ENCODE measurements at places on chromosomes 3 and 15.
A peak's percentile ranks its signal among the peaks of the same experiment; 100 is the strongest.

- no peak for DNase-seq
These were observed 90.0 kb downstream of the FSIP1 start for GRCh38 chr15:39692356-39693327.

DNA sequence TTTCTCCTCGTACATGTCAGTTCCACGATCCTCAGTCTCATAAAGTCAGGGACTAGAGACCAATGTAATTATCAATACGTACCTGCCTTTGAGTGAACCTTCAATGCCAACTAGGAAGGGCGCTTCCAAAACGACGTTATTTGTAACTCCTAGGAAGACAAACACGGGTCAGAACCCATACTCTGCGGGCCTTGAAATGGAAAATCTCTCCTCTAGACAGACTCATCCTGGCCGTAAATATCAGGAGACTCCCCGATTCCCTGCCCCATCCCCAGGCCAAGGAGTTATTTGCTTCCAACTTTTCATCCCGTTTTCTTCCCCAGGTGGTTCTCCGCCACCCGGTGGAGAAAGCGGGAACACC is 578 bp downstream of the OIP5 start:
- no peak for DNase-seq

DNA sequence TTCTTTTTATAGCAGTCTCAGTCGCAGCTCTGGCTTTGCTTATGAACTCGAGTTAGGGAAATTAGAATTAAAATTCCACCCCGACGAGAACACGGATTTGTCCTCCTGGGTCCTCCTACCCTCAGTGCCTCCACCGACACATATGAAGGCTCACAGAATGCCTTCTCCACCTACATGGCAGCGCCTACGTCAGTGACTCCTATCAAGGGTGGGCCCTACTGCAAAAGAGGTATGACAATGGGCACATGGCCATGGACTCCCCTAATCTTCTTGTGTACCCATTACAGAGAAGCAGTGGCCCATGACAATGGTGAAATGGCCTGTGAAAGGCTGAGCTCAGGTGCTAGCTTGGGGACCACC is 173.0 kb upstream of the TLE3 start:
- DNase-seq = no peak

DNA sequence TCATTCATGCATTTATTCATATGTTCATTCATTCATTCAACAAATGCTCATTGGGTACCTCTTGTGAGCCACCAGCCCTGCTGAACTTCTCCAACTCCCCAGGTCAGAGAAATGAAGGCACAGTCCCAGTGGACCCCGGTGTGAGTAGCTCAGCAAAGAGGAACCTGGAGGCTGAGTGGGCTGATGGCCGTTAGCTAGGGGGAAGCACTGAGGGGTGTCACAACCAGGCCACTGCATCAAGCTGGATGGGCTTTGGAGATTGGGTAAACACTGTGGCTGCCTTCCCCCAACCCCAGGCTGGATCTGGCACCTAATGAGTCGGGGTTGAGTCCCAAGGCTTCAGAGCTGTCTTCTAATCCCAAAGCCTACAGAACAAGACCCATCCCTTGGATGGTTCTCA is 12.1 kb upstream of the ALAS1 start:
- DNase-seq = no peak

- no peak for DNase-seq
These were observed 49.5 kb downstream of the ABTB1 start for GRCh38 chr3:127722091-127722784.

DNA sequence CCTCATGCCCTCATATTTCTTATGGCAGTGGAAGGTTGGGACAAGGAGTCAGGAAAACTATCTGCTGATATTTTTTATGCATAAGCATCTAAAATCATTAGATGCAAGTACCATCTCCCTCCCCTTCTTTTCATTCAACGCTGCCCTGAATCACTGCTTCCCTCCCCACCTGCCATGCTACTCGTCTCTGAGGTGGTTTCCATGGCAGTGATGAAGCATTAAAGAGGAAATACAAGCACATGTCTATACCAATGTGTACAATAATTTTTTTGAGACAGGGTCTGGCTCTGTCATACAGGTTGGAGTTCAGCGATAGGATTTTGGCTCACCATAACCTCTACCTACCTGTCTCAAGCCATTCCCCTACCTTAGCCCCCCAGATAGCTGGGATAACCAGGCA is 67.5 kb upstream of the SETMAR start:
- no peak for DNase-seq

DNA sequence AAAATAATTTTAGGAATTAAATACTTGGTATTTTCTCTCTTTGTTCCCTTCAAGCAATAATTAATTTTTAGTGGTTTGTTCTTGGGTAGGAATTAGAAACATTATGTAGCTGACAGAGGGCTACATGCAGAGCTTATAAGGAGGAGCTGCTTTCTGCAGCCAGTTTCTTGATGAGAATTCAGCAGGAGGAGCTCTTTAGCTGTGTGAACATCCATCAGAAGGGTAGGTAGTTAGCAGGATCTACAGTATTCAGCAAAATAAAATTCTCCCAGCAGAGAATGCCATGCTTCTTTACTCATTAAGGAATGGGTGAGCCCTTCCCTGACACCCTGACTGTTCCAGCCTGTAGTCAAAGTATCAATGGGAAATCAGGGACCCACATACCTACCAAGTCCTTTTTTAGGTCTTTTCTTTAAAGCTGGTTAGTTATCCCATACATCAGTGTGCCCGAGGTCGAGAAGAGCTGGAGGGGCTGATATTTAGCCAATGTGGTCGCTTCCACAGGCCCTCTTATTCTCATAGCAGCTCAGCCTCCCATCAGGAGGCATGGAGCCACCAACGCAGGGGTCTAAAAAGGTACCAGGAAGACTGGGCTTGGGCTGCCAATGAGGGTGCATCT is 54.0 kb downstream of the KCNAB1 start:
- no peak for DNase-seq

GRCh38 chr15:52529341-52529924 is 753 bp upstream of the MYO5A start:
- DNase-seq = peak; percentile 7

DNA sequence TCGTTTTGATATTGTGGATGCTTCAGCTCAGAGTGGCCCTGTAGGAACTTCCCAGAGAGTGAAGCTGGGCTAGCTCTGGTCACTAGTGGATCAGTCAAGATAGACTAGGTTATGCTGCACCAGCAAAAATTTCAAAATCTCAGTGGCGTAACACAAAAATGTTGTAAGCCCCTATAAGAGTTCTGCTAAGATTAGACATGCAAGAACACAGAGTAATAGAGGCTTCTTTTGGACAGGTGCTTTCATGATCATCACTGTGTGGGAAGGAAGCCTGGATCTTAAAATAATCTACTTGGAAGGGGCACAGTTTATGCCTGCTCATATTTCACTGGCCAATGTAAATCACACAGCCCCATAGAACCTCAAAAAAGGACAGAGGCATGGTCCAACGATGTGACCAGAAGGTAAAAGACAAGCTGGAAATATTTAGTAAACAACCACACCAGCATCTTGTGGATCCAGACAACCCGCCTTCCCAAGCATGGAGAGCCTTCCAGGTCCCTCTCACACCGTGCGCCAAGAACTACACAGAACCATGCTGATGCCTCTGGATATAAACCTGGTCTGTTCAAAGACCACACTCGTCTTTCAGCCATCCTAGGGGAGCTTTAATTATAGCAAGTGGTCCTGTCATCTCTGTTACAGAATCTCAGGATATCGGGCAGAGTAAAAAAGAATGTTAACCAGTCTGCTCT is 554.3 kb downstream of the EPHB1 start:
- no peak for DNase-seq

DNA sequence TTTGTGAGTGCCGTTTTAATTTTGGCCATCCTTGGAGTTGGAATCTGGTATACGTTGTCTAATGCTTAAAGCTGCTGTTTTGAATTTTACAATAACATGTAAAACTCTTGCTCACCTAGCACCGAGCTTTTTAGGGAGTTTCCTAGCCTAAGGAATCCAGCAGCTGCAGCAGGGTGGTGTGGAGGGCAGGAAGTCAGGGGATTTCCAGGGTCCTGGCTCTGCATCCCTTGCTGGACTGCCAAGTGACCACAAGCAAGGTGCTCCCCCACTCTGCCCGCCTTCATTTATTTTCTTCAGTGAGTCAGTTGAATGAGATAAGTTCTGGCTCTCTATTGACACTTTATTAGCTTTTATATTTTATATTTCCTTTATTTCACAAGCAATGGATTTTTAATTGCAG is 113.7 kb downstream of the ATG7 start:
- no peak for DNase-seq

DNA sequence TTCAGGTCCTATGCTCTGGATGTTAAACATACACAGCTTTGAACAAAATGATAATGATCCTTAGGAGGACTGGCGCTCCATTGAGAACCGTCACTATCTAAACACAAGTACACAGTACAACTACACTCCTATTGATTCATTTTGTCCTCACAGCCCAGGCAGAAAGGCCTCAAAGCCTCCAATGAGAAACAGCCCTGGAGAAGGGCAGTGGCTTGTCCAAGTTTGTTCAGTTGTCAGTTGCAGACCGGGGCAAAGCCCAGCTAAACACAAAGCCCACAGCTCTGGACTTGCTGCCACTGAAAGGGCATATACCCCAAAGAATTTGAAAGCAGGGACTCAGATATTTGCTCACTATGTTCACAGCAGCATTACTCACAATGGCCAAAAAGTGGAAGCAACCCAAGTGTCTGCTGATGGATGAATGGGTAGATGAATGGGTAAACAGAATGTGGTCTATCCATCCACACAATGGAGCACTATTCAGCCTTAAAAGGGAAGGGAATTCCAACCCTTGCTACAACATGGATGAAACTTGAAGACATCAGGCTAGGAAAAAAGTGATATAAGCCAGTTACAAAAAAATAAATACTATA is 34.7 kb downstream of the NUP210 start:
- DNase-seq = no peak

- DNase-seq = no peak
These were observed 37.6 kb downstream of the TMCC1 start for GRCh38 chr3:129855832-129856419.

GRCh38 chr3:48798998-48799397 is 48.7 kb downstream of the PRKAR2A start:
- DNase-seq = no peak

DNA sequence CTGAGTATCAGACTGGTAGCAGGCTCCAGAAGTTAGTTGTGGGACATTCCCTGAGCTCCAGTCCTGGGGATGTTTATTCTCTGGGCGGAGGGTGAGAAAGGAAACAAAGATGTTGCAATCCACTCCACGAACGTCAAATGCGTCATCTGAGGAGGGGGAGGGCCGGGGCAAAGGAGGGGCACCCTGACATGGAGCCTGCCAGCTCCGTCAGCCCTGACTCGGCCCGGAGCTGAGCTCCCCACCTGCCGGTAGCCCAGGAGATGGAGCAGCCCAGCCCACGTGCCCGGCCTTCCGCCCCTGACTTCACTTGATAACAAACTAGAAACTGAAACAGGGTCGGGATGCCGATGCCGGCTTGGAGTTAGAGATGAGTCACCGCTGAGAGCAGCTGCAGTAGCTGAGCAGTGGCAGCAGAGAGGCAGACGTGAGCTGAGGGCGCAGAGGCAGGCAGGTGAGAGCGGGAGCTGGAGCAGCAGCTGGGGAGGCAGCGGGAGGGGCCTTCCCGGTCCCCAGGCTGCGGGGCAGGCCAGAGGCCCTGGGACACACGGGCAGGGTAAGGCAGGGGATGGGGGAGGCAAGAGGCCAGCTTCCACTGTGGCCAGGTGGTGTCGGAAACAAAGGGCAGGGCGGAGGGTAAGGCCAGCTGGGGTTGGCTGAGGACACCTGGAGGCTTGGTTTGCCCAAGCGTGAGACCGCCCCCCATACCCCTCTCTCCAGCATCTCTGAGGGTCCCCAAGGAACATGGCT is at the start of gene ISG20:
TSS of gene ISG20 (plus strand) at position 391 of the 747 bp plus-strand sequence. CDS start at position 742, 351 bp downstream.
- DNase-seq = peak; percentile 93

DNA sequence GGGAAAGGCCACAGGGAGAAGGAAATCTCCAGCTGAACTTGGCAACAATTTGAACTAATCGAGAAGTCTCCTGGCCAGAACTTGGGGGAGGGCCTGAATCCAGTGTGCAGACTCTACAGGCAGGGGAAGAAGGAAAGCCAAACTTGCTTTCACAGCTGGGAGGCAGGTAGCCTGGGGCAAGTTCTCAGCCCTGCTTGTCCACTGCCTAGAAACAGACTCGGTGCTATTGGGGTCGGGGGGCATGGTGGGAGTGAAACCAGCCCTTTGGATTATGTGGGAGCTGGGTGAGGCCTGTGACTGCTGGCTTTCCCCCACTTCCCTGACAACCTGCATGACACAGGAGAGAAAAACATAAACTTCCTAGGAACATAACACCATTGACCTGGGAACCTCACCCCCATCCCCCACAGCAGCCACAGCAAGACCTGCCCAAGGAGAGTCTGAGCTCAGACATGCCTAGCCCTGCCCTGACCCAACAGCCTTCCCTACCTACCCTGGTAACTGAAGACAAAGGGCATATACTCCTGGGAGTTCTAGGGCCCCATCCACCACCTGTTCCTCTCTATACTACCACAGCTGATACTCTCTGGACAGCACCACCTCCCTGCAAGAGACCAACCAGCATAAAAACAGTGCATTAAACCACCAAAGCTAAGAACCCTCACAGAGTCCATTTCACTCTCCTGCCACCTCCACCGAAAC is 103.7 kb upstream of the MNS1 start:
- DNase-seq = no peak

- no peak for DNase-seq
These were observed 211.3 kb downstream of the TIGIT start for GRCh38 chr3:114504941-114505628.

DNA sequence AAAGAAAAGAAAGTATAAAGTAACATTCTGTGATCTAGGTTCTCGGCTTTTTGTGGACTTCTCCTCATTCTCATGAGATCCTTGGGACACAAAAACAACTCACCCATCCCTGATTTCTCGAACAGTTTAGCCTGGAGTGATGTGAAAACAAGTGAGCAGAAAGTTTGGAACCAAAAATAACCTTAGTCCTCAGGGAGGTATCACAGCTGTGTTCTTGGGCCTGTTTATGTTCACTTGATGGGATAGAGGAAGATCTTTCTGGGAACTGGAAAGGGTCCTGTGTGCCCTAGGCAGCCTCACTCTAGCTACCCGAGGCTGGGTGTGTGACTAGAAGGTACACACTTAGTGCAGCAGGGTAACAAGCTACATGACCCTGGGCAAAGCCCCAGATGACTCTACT is 308.8 kb upstream of the PDZRN3 start:
- no peak for DNase-seq

GRCh38 chr15:66891776-66892175 is 173.6 kb upstream of the SMAD3 start:
- no peak for DNase-seq

GRCh38 chr15:88262064-88262463 is 5.5 kb upstream of the NTRK3 start:
- no peak for DNase-seq
